Fibroblast of upper back skin (primary cell): ENCODE measurements at places on chromosomes 13 and 19.

- no peak for DNase-seq
These were observed 5.1 kb downstream of the TMEM86B start for GRCh38 chr19:55223291-55224037.

- DNase-seq = no peak
These were observed 11.3 kb upstream of the ITM2B start for GRCh38 chr13:48221686-48222187.

DNA sequence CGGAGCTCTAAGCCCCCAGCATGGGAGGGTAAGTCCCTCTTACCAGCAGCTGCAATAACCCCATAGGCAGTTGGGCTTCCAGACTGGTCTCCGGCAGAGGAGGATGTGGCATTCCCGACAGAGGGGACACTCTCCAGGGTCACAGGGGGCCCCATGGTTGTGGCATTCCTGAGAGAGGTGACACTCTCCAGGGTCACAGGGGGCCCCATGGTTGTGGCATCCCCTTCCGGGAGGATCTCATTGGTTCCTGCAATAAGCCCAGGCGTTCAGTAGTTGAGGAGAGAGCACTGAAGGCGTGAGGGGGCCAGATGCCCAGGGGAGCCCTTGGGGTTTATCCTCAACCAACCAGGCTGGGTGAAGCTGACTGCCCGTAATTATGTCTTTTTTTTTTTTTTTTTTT is 5.4 kb downstream of the CD320 start:
- DNase-seq = no peak

DNA sequence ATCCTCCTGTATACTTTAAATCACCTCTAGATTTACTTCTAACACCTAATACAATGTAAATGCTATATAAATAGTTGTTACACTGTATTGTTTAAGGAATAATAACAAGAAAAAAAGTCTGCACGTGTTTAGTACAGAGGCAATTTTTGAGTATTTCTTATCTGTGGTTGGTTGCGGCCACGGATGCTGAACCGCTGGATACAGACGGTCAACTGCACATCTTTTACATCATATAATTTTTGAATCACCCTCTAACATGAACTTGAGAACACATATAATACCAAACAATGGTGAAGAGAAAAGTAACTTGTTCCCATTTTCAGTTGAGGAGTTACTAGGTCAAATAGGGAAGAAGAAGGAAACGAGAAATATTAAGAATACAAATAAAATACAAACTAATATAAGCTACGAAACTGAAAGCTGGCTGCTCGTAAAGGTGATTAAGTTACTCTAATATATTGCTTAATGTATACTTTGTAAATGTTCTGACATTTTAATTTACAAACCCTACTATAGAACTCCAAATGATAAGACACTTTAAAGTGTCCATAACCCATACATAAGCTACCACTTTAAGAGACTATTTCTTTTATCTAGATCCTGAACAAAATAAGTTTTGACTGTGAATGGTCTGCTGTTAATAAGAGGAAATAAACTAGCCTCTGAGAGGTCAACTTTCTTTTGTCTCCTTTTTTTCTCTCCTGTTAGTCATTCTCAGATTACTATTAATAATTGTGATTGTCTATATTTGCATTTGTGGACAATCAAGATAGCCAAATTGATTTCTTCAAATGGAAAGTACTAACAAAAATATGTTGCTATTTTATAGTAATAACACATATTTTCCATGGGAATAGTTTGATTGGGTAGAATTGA is 457.4 kb downstream of the DIAPH3 start:
- no peak for DNase-seq

DNA sequence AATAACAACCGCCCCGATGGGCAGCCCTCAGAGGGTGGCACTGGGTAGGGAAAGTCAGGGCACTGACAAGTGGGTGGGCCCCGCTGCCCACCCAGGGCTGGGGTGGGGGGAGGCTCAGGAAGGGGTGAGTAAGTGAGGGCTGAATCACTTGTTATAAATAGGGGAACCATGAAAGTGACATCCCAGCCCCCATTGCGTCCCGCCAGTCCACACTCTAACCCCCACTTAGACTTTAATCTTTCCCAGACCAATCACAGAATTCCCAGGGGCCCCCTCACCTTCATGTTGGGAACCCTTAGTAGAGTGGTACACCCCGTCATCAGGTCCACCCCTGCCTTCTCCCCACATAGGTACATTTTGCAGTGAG is 37.0 kb upstream of the NANOS3 start:
- no peak for DNase-seq
